Omental fat pad (tissue), 4 donors: ENCODE measurements at places on chromosomes 11 and 22.

DNA sequence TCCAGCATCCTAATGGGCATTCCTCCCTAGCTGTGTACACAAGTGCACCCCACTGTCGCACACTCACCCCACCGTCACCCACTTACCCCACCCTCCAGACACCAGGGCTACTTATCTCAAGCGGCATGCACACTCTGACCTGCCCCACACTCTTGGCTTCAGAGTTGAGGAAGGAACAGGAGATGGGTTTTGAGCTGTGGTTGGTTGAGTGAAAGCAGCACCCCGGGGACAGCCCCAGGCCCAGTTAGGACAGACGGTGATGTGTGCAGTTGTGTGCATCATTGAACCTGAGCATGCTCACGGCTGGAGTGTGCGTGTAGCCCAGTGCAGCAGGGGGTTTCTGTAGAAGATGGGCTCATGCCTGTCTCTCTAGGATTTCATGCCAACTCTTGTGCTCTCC is 32.5 kb downstream of the AHNAK start:
- DNase-seq, result no peak

GRCh38 chr11:84780689-84781293 is 846.4 kb downstream of the DLG2 start:
- DNase-seq, result no peak

DNA sequence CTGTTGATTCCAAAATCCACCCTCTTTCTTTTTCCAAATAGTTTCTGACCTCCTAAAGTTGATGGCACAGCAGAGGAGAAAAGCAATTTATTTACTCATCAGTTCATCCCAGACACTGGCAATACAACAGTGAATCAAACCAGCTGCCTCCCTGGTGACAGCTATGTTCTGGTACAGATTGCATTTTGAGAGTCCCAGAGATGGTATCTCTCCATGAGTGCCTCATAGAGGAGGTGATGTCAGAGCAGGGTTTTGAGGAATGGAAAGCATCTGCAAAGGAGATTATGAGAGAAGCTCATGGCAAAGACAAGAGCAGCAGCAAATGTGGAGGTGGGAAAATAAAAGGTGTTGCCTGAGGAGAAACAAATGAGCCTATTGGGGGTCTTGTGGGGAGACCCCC is 377.2 kb downstream of the MN1 start:
- DNase-seq, result no peak

GRCh38 chr11:17513853-17514252 is 30.4 kb downstream of the USH1C start:
- no peak for DNase-seq

DNA sequence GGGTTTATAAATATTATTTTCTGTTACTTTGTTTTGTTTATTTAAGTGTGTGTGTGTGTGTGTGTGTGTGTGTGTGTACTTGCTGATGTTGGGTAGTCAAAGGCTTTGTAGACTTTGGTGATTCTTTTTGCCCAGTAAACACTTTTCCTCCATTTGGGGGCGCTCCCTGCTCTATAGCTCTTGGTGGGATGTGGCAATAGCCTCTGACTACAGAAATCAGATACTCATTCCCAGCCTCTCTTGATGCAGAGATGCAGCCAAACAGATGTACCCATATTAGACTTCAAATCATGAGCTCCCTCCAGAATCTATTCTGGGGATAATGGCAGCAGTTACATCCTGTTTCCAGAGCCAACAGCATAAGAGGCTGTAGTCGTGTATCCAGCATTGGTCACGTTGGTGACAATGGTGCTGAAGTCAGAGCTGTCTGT is 33.4 kb upstream of the APOL5 start:
- no peak for DNase-seq

GRCh38 chr11:103877221-103877620 is 159.2 kb upstream of the DDI1 start:
- no peak for DNase-seq

DNA sequence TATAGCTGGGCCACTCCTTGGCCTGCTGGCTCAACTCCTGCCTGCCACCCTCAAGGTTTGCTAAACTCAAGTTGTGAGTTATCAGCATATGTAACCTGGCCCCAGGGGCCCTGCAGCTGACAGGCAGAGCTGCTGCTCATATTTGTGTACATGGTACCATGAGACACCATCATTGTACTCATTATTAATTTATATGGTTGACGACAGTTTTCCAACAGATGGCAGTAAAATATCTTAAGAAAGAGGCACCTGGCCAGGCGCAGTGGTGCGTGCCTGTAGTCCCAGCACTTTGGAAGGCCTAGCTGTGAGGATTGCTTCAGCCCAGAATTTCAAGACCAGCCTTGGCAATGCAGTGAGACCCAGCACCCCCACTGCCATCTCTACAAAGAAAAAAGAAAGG is 11.4 kb upstream of the DENND5A start:
- no peak for DNase-seq

DNA sequence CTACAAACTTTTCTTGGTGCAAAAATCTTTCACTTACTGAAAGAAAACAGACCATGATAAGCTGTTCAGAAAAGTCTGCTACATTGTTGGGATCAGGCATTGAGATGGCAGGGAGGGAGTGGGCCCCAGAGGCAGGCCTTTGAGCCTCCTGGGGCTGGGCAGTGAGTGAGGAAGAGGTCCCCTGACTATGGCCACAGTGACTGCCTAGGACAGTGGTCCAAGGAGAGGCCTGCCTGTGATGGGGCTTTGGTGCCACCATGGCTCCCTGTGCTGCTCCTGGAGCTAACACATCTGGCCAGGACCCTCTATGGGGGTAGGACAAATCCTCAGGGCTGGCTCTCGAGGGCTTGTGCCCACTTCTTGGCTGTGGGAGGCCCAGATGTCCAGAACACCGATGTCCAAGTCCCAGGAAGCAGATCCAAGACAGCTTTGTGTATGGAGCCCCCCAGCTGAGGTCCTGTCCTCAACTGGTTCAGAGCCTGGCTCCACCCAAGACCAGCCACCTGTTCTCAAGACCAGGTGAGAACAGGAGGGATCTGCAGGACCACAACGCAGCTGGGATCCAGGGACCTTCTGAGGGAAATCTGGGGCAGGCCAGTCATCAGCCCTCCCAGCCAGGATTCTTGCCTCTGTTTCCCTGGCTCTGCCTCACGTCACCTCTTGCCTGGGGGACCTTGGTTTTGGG is 36.9 kb downstream of the PPM1F start:
- DNase-seq, result no peak

- DNase-seq, result no peak
Measured at GRCh38 chr22:46077669-46078099, 72.6 kb upstream of the PPARA start.

DNA sequence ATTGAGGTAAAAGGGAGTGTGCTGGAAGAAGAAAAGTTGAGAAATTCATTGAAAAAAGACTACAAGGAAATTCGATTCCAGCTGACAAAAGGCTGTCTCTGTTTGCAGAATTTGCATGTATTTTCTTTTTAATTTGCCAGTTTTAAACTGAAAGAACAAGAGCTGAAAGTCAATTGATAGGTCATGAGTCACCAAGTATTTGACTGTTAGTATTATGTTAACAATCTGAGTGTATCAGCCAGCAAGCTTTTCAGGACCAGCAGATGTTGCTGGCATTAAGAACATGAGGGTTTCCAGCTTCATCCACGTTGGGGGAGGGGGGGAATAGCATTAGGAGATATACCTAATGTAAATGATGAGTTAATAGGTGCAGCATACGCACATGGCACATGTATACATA is 726.7 kb downstream of the METTL15 start:
- DNase-seq, result no peak

- DNase-seq, result no peak
Measured at GRCh38 chr11:107183953-107184352, 165.7 kb upstream of the GUCY1A2 start.
